ENCODE measurements at places on chromosomes 1 and 21. TPM values are rescaled to one million over a fixed set of nuclear protein-coding genes. Genes with fewer than 3 reads are reported as not detected.

The MMEL1 gene
- total RNA-seq = 3.7 TPM

DNA sequence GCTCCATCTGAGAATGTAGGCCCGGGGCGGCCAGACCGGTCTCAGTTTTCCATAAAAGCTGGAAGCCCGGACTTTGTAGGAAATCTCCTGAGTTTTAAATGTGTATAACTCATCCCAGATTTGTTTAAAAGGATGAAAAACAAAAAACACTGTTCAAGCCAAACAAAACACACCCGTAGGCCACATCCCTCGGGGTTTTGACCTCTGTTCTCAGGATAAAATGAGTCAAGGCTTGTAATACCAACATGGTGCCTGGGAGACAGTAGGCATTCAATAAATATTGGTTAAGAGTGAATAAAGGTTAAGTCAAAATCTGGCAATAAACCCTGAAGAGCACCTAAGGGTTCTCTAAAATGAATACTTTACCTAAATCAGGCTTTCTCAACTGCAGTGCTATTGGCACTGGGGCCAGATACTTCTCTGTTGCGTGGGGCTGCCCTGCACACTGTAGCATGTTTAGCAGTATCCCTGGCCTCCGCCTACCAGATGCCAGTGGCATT lies 55.0 kb downstream of the KAZN start:
- no peak overlapping the region for H3K27ac ChIP-seq
- no peaks in the 10 kb centered on the region for H3K4me1 ChIP-seq
- H3K4me3 ChIP-seq = no peak overlapping the region
- no peaks in the 10 kb centered on the region for H3K27me3 ChIP-seq
- H3K36me3 ChIP-seq = no peaks in the 10 kb centered on the region

The GBP3 gene
- 18.9 TPM for total RNA-seq

GRCh38 chr1:200901796-200902444 lies 7.2 kb downstream of the INAVA start:
- H3K27ac ChIP-seq = no peak overlapping the region
- peaks cover 25% of the 10 kb centered on the region for H3K27me3 ChIP-seq
- no peaks in the 10 kb centered on the region for H3K36me3 ChIP-seq
- DNase-seq = no peak

DNA sequence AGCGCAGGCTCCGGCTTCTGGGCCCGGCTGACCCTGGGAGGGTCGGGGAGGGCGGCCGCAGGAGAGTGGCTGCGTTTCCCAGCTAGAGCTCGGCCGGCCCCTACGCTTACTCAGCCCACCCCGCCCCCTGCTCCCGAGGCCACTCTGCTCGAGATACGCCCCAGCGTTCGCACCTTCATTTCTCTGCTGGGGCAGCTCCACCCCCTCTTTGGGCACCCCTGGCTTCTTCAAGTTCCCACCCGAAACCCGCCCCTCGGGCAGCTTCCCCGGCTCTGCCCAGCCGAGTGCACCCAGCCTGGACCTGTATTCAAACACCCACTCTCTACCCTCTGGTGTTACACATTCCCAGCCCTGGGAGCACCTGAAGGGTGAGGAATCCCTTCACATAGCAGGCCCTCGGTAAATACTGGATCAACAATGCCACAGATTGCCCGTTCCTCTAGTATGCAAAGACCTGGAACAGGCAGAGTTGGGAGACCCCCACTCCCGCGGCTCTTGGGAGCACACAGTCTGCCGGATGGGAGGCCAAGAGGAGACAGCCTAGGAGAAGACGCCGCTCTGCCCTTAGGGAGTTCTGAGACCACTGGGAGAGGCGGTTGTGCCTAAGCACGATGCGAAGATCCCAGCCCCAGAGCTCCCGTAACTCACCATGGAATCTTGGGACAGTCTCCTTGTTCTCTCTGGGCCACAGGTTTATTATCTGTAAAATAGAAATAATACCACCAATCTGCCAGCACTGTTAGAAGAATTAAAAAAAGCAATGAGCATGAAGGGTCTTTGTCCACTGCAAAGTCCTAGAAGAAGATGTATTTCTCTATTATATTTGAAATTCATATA lies 566 bp upstream of the PAQR7 start:
- peaks cover 14% of the 10 kb centered on the region for H3K27me3 ChIP-seq
- H3K36me3 ChIP-seq = no peaks in the 10 kb centered on the region
- H3K27ac ChIP-seq = no peak overlapping the region

DNA sequence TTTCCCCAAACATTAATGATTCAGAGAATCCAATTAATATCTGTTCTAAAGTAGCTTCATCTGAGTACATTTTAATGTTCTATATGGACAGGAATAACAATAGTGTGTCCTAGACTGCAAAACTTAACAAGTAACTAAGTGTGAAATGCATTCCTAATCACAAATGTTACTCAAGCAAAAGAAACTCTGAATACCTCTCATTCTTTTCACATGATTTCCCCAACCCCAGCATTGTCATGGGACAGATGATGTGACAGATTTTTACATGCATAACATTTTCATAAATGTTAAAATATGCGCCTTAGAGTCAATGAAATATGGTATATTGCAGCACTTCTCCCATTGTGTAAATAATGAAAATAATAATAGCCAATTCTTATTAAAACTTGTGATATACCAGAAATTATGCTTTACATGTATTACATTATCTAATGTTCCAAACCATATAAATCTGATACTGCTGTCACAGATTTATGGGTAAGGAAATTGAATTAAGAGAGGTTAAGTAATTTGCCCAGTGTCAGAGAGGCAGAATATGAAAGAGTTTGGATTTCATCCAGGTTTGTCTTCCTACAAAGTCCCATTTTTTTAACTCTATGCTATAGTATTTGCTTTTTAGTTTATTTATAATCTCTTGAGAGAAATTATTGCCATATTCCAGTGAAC lies 269.4 kb downstream of the LRRC7 start:
- H3K27me3 ChIP-seq = no peaks in the 10 kb centered on the region
- DNase-seq = no peak
- H3K4me1 ChIP-seq = no peaks in the 10 kb centered on the region
- no peak overlapping the region for H3K4me3 ChIP-seq
- no peaks in the 10 kb centered on the region for H3K36me3 ChIP-seq

GRCh38 chr1:18643154-18644012 lies 12.7 kb downstream of the PAX7 start:
- DNase-seq = no peak
- peaks cover 15% of the 10 kb centered on the region for H3K4me1 ChIP-seq
- H3K27me3 ChIP-seq = peaks cover 83% of the 10 kb centered on the region
- no peaks in the 10 kb centered on the region for H3K36me3 ChIP-seq

DNA sequence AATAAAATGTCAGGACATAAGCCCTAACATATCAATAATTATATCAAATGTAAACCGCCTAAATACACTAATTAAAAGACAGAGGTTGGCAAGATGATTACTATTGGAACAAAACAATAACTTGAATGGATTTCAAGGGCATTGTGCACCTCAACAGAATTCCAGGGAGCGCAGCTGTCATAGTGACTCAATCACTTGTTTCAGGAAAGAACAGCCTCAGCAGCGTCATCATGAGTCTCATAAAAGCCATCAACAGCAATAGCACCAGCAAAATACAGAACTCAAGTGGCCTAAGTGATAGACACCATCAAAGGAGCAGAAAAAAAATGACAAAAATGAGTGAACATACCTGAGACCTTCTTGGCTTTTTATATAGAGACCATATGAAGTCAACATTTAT lies 632.7 kb upstream of the NR5A2 start:
- H3K4me1 ChIP-seq = no peaks in the 10 kb centered on the region
- no peak overlapping the region for H3K27ac ChIP-seq
- DNase-seq = no peak
- no peaks in the 10 kb centered on the region for H3K36me3 ChIP-seq
- no peak overlapping the region for H3K4me3 ChIP-seq

- H3K4me3 ChIP-seq = peak overlapping the region; percentile 71
- DNase-seq = peak; percentile 91
- peak overlapping the region; percentile 94 for H3K27ac ChIP-seq
These were observed 4.6 kb downstream of the IFFO2 start for GRCh38 chr1:18951818-18952391.

GRCh38 chr1:185561629-185562028 lies 172.6 kb upstream of the HMCN1 start:
- H3K36me3 ChIP-seq = peaks cover 21% of the 10 kb centered on the region
- no peaks in the 10 kb centered on the region for H3K27me3 ChIP-seq
- no peak for DNase-seq
- peak overlapping the region; percentile 92 for H3K27ac ChIP-seq
- peak overlapping the region; percentile 58 for H3K4me3 ChIP-seq

- no peaks in the 10 kb centered on the region for H3K27me3 ChIP-seq
- H3K4me3 ChIP-seq = no peak overlapping the region
- DNase-seq = no peak
- no peaks in the 10 kb centered on the region for H3K36me3 ChIP-seq
These were observed 75.0 kb downstream of the DNM3 start for GRCh38 chr1:171916315-171916771.

GRCh38 chr21:25733859-25734653 lies 648 bp downstream of the ATP5PF start:
- H3K27ac ChIP-seq = peak overlapping the region; percentile 100
- H3K36me3 ChIP-seq = peaks cover 27% of the 10 kb centered on the region
- H3K4me3 ChIP-seq = peak overlapping the region; percentile 99

The KCNN3 gene
- total RNA-seq = not detected

GRCh38 chr1:1847890-1848289 lies 43.0 kb downstream of the GNB1 start:
- H3K27ac ChIP-seq = no peak overlapping the region
- no peak for DNase-seq
- no peak overlapping the region for H3K4me3 ChIP-seq
- H3K27me3 ChIP-seq = no peaks in the 10 kb centered on the region

The IVL gene
- not detected for total RNA-seq

The TSPEAR gene
- not detected for total RNA-seq

DNA sequence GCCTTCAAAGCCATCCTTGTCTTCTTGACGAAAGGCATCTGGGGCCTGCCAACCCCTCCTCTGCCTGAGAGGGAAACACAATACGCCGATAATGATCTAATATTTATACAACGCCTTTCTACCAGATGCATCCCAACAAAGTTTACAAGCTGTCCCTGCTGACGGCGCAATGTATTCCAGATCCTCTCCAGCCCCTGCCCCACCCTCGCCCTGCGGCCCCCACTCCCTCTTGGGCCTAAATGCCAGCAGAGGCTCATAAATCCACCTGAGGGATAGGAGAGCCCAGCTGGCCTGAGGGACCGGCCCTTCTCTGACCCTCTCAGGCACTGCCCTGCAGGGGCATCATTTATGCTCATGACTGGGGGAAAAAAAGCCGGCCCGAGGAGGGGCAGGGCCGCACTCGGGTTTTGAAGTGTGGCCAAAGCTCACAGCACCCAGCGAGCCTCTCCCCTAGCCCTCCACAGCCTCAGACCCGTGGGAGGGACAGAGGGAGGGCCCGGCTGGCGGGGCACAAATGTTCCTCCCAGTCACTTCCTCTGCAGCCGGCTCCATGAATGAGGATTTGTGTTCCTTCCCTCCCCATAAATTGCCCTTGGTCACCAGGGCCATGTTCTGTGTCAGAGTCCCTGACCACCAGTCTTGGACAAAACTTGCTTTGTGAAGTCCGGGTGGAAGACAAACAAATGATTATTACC lies 140.3 kb downstream of the FOXD2 start:
- H3K27me3 ChIP-seq = peaks cover 9% of the 10 kb centered on the region
- H3K4me1 ChIP-seq = peaks cover 8% of the 10 kb centered on the region
- DNase-seq = no peak
- H3K4me3 ChIP-seq = no peak overlapping the region

GRCh38 chr21:45421071-45421845 lies 16.3 kb downstream of the COL18A1 start:
- H3K27me3 ChIP-seq = no peaks in the 10 kb centered on the region
- H3K27ac ChIP-seq = no peak overlapping the region
- no peaks in the 10 kb centered on the region for H3K36me3 ChIP-seq
- H3K4me1 ChIP-seq = no peaks in the 10 kb centered on the region
- DNase-seq = no peak

The HIVEP3 gene
- total RNA-seq = 10.8 TPM

The LUZP1 gene
- 15.2 TPM for total RNA-seq

The LIN28A gene
- total RNA-seq = not detected

- H3K4me1 ChIP-seq = peaks cover 32% of the 10 kb centered on the region
- H3K36me3 ChIP-seq = peaks cover 2% of the 10 kb centered on the region
- H3K27me3 ChIP-seq = no peaks in the 10 kb centered on the region
- no peak overlapping the region for H3K4me3 ChIP-seq
These were observed 48.3 kb downstream of the TRIM62 start for GRCh38 chr1:33133478-33134105.

GRCh38 chr1:64493831-64494230 lies 23.9 kb downstream of the CACHD1 start:
- H3K27ac ChIP-seq = no peak overlapping the region
- DNase-seq = no peak
- no peaks in the 10 kb centered on the region for H3K36me3 ChIP-seq
- H3K4me1 ChIP-seq = peaks cover 7% of the 10 kb centered on the region
- H3K27me3 ChIP-seq = no peaks in the 10 kb centered on the region

- peak; percentile 94 for DNase-seq
- no peaks in the 10 kb centered on the region for H3K27me3 ChIP-seq
- peak overlapping the region; percentile 99 for H3K4me3 ChIP-seq
- H3K36me3 ChIP-seq = peaks cover 37% of the 10 kb centered on the region
- peak overlapping the region; percentile 95 for H3K27ac ChIP-seq
These were observed 1.1 kb upstream of the LCK start for GRCh38 chr1:32249831-32250525.

The RORC gene
- total RNA-seq = 2.7 TPM

- peaks cover 40% of the 10 kb centered on the region for H3K27me3 ChIP-seq
- H3K27ac ChIP-seq = no peak overlapping the region
- no peaks in the 10 kb centered on the region for H3K36me3 ChIP-seq
- DNase-seq = no peak
These were observed 21.7 kb downstream of the TCHHL1 start for GRCh38 chr1:152067150-152067549.

GRCh38 chr1:180294711-180295110 lies 64.6 kb downstream of the LHX4 start:
- H3K4me3 ChIP-seq = no peak overlapping the region
- H3K27ac ChIP-seq = no peak overlapping the region
- DNase-seq = no peak
- H3K4me1 ChIP-seq = peaks cover 17% of the 10 kb centered on the region
- peaks cover 12% of the 10 kb centered on the region for H3K36me3 ChIP-seq
- H3K27me3 ChIP-seq = no peaks in the 10 kb centered on the region

DNA sequence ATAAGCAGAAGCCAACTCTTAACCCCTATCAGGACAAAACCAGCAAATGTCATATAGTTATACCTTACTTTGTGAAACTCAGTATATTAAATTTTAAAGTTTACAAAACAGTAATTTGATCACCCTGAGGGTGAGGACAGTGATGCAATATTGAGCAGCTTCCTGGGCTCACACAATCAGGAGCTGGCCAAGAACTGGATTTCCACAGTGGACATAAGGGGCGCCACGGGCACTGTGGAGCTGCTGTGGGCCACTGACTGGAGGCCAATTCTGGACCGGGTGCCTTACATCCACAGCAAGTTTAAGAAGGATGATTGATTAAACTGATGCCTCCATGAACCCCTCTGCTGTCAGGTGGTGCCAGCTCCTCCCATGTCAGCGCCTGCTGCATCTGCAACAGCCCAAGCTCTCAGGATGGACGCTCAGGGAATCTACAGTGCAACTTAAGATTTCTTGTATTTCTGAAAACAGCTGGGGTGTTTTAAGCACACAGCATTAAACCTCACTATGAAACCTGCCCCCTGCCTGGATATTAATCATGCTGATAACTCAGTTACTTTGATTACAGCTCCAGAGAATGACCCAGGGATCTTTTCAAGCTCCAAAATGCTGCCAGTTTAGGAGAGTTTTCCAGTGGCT lies 55.9 kb downstream of the TOR3A start:
- no peaks in the 10 kb centered on the region for H3K36me3 ChIP-seq
- no peaks in the 10 kb centered on the region for H3K27me3 ChIP-seq
- no peak overlapping the region for H3K27ac ChIP-seq
- peaks cover 14% of the 10 kb centered on the region for H3K4me1 ChIP-seq
- DNase-seq = no peak
- H3K4me3 ChIP-seq = no peak overlapping the region

GRCh38 chr1:240149484-240150094 lies 57.9 kb downstream of the FMN2 start:
- H3K36me3 ChIP-seq = no peaks in the 10 kb centered on the region
- no peaks in the 10 kb centered on the region for H3K4me1 ChIP-seq
- H3K27me3 ChIP-seq = no peaks in the 10 kb centered on the region
- no peak overlapping the region for H3K4me3 ChIP-seq
